ENCODE measurements at places on chromosomes 7 and 10.

GRCh38 chr7:139355320-139355719 is 4.4 kb upstream of the LUC7L2 start:
- no peak for DNase-seq

- no peak for DNase-seq
Measured at GRCh38 chr10:80609331-80609730, 71.6 kb downstream of the SH2D4B start.

DNA sequence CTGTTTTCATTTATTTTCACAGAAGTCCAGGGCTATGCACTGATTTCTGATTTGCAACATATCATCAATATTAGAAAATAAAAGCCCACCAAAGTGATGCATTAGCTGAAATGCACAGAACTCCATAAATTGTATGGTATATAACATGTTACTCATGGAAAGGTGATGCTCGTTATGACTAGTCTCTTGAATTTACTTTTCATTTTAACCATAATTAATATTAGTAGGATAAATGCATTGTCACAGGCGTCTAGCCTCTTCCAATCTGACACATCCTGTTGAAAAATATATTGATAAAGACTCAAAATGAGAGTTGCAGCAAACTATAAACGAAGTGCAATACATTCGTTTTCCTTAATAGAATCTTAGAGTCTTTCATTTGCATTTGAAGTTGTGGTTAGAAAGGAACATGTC is 92.4 kb downstream of the CPED1 start:
- no peak for DNase-seq

DNA sequence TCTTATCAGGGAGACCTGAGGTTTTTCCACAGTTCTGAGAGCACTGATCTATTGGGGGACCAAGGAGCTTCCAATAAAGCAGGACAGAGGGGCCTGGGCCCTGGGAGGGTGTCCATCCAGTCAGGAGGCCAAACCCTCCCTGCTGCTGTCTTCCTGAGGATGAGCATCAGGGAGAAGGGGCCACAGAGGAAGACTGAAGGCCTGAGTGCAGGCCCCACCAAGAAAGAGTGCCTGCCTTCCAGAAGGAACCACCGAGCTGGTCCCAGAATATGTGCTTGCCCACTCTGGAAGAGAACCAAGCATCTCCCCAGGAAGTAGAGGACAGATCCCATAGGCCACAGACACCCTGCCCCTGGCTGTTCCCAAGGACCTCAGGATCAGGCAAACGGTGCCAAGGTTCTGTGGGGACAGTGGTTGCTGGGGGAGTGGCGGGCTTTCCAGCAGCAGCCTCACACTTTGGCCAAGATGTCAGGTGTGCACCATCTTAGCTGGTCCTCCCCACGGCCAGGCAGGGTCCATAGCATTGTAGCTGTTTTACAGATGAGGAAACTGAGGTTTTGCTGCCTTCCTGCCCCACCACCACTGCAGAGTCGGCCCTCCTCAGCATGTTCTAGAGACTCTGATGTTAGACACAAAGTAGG is 199.4 kb downstream of the GRID1 start:
- no peak for DNase-seq

- DNase-seq, result no peak
Measured at GRCh38 chr7:73645643-73646174, 21.4 kb upstream of the MLXIPL start.

GRCh38 chr10:7475046-7475911 is 64.4 kb upstream of the SFMBT2 start:
- no peak for DNase-seq

GRCh38 chr7:111223802-111224253 is 132.9 kb downstream of the LRRN3 start:
- DNase-seq, result no peak

DNA sequence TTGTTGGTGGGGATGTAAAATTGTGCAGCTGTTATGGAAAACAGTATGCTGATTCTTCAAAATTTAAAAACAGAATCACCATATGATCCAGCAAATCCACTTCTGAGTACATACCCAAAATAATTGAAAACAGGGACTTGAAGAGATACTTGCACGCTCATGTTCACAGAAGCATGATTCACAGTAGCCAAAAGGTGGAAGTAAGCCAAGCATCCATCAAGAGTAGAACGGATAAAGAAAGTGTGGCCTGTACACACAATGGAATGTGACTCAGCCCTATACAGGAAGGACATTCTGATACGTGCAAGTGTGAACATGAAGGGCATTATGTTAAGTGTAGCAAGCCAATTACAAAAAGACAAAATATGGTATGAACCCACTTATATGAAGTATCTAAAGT is 696.7 kb upstream of the CELF2 start:
- no peak for DNase-seq

DNA sequence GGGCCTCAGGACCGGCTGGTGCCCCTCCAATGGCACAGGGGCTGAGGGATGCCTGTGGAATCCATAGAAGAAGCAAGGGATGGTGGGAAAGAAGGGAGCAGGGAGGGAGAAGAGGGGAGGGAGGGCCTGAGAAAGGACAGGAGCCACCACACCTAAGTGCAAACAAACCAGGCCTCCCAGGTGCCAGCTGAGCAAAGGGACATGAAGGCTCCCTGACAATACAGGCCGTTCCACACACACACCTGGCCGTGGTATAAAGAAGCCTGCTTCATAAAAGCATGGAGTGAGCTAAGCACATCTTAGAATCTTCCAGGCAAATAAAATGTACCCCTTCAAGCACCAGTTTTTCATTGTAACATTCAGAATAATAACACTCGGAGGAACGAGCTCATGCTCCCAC is 54.0 kb downstream of the OAT start:
- DNase-seq, result no peak

- DNase-seq, result no peak
Measured at GRCh38 chr7:7274782-7275181, 92.4 kb downstream of the C1GALT1 start.

DNA sequence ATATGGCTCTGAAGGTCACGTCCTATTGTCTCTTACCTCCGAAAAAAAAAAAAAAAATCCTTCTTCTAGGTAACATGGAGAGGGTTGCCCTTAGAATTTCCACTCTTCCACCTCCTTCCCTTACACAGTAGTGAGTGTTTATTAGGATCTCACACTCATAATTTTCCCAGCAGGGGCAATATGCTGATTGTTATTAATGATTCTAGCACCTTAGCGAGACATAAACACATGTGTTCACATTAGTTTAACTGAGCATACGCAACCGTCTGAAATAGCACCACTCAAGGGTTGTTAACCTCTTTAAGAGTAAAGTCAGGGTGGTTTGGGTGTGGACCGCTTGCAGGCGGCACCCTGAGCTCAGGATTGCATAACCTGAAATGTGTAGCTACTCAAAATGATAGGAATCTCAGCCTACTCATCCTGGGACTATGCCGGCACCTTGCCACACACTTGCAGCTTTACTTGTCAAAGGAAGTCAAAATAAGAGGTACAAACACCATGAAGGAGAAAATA is 52.2 kb downstream of the CPEB3 start:
- DNase-seq, result no peak

DNA sequence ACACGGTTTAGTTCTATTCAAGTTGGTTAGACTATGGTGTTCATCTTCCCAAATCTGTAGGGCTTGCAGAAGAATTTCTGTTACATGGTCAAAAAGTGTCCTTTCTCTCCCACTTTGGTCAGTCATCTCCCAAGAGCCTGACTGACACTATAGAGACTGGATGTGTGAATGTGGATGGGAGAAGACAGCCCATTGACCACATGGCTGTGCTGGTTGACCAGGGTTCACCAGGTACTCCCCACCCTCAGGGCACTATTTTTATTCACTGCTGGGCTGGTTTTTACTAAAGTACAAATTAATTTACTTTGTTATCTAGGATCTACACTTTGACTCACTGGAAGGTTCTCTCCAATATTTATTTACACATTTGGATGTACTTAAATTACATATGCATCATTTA is 2.3 kb downstream of the ZNF804B start:
- no peak for DNase-seq

GRCh38 chr7:118289476-118289875 is 65.0 kb downstream of the ANKRD7 start:
- no peak for DNase-seq

DNA sequence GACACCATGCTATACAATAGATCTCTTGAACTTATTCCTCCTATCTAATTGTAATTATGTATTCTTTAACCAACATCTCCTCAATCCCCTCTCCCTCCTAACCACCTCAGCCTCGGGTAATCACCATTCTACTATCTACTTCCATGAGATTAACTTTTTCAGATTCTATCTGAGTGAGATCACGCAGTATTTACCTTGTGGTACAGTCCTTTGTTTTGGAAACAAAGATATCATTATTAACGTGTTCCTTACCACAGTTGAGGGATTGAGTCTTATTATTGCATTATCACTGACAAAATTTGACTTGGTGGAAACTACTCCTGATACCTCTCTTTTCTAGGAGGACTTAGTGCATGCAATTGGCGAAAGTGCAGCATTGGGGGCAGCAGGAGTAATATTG is 26.0 kb upstream of the HYAL4 start:
- no peak for DNase-seq

GRCh38 chr7:27364344-27364758 is 121.7 kb downstream of the EVX1 start:
- DNase-seq, result no peak

GRCh38 chr7:150845421-150845861 is 6.9 kb upstream of the AOC1 start:
- no peak for DNase-seq

- DNase-seq, result no peak
Measured at GRCh38 chr10:69952821-69953221, 99.8 kb upstream of the MACROH2A2 start.

DNA sequence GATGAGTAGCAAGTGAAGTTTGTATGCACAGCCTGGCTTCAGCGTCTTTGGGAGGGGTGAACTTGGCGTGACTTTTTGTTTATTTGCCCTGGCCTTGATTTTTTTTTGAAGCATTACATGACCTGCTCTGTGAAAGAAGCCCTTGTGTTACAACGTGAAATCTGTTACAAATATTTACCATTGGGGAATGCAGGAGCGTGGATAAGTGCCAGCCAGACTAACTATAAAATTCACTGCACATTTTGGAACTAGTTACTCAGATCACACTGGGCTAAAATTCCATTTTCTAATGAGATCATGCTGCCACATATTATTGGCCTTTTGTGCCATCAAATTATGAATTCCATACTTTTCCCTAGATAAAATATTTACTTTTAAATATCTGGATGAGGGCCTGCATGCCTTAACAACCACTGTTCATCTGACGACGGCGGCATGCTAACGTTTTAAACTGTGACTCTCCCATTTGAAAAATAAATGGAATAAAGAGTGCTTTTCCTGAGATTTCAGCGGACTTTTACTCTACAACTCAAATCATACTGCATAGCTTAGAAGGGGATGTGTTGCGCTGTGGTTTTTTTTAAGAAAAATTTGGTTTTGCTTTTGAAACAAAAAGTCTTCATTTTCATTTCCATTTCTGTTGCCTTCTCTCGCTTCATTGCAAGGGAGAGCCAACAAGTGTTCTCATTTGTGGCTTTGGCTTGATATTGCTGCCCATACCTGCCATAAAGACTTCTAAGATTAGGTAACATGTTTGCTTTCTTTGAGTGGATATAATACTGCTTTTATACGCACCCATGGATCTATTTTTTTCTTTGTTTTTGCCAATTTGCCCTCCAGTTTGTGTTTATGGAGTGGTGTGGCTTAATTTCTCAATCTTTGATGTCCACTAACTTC is 352.2 kb downstream of the TFEC start:
- no peak for DNase-seq

DNA sequence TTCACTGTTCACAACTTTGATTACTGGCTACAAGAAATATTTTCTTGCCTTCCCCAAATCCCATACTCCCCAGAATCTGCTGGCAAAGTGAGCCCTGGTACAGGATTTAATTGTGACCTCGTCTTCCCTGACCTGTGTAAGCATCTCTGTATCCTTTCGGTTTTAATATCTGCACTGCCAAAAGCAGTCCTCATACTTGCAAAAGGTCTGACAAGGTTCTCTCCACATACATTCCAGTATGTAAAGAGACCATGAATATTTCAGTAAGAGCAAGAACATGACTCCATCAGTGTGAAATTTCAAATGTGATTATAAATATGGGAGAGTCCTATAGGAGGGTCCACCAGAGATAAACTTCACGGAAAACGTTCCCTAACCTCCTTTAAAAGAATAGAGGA is 134.0 kb upstream of the TCF7L2 start:
- no peak for DNase-seq

DNA sequence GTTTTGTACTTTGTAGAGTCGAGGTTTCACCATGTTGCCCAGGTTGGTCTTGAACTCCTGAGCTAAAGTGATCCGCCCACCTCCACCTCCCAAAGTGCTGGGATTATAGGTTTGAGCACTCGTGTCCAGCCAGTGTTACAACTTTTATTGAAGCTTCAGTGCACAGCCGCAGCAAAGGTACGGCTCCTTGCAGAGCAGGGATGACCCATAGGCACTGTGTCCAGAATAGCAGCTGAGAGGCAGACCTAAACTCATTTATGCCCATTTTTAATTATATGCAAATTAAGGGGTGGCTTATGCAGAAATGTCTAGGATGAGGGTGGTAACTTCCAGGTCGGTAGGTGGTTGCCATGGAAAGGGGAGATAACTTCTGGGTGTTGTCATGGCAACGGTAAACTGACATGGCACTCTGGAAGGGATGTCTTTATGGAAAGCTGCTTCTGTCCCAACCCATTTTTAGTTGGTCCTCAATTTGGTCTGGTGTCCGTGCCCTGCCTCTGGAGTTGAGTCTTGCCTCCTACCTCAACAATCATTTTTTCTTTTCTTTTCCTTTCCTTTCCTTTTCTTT is 22.7 kb downstream of the NYAP1 start:
- no peak for DNase-seq

- no peak for DNase-seq
Measured at GRCh38 chr10:78691301-78692030, 377.3 kb upstream of the ZMIZ1 start.

DNA sequence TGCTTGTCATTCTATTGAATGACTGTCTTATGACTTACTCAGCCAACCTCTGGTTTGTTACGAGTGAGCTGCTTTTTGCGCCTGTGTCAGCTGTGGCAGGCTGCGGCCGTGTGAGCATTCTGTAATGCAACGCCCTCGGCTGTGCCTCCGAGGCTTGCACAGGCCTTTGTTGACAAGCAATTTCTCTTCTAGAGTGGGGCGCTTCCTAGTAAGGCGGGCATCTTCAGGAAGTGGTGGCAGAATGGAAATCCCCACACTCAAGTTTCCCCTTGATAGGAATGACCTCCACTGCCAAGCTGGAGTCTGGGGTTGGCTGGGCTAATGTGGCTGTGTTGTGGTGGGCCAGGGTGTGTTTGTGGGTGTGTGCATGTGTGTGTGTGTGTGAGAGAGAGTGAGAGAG is 20.2 kb upstream of the TMEM178B start:
- no peak for DNase-seq

- DNase-seq, result no peak
Measured at GRCh38 chr7:36440880-36441279, 51.2 kb downstream of the ANLN start.

GRCh38 chr10:52615331-52615730 is 157.3 kb downstream of the MBL2 start:
- DNase-seq, result no peak

GRCh38 chr7:17305387-17306171 is 7.1 kb downstream of the AHR start:
- DNase-seq, result no peak

- DNase-seq, result no peak
Measured at GRCh38 chr7:70484255-70484654, 647.7 kb upstream of the GALNT17 start.

GRCh38 chr10:91800756-91801155 is 2.5 kb downstream of the TNKS2 start:
- DNase-seq, result no peak

Data from KG1 (cell line).